Hair follicle dermal papilla cell (primary cell): ENCODE measurements at places on chromosomes 16 and 17. TPM values are rescaled to one million over a fixed set of nuclear protein-coding genes. Genes with fewer than 3 reads are reported as not detected.

Gene SLFN13
- total RNA-seq, result 0.85 and 1.1 TPM in 2 replicates

Gene KRTAP2-2
- not detected in 2 replicates for total RNA-seq

Gene DNAH2
- 0.12 and 0.16 TPM in 2 replicates for total RNA-seq

Gene ACSM2B
- total RNA-seq, result not detected in 2 replicates

Gene CETP
- total RNA-seq, result 0.16 TPM in 1 of 2 replicates, not detected in the other

Gene NPIPA7
- total RNA-seq, result 2.9 TPM in 1 of 2 replicates, not detected in the other

Gene PPM1E
- 0.49 and 0.97 TPM in 2 replicates for total RNA-seq

Gene TEX19
- not detected in 2 replicates for total RNA-seq
